ENCODE measurements at places on chromosomes 1 and 21.
A peak's percentile ranks its signal among the peaks of the same experiment; 100 is the strongest.

DNA sequence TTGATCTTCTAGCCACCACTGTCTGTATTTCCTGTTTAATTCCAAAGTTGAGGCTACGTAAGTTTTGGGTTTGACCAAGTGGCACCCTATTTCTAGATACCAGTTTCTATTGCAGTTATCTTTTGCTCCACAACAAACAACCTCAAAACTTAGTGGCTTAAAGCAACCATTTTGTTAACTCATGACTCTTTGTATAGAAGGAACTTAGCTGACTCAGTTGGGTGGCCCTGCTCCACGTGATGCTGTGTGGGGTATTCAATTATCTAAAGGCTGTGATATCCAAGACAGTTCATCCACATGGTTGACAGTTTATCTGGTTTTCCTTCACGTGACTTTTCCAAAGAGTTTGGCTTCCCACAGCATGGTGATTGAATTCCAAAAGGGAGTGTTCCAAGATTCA, 34.8 kb downstream of the PDC start:
- no peak for DNase-seq

- DNase-seq = peak; percentile 35
Observed at GRCh38 chr21:17780539-17780938, 38.6 kb downstream of the C21orf91 start.

- DNase-seq = no peak
Observed at GRCh38 chr1:52238887-52239707, 97.2 kb downstream of the ZFYVE9 start.

GRCh38 chr1:242787968-242788367, 263.5 kb upstream of the PLD5 start:
- no peak for DNase-seq

GRCh38 chr21:22795644-22796043, 1797.4 kb downstream of the NCAM2 start:
- no peak for DNase-seq

GRCh38 chr1:75640137-75640536, 29.2 kb upstream of the SLC44A5 start:
- DNase-seq = no peak

DNA sequence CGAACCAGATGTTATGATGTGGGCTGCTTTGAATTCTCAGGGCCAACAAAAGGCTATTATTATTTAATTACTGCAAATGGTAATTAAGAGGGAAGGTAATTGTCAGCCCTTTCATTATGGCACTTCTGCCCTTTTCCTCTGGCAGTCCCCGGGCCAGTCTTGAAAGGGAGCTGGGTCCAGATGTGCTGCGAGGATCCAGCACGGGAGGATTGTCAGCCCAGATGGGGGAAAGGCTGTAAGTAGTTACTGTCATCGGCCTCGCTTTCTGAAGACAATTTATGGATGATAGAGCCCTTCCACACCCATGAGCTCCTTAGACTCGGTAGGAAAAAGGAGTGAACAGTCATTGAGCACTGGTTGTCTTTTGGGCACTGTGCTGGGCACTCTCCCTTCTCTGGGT, 8.7 kb upstream of the ZNF362 start:
- no peak for DNase-seq

DNA sequence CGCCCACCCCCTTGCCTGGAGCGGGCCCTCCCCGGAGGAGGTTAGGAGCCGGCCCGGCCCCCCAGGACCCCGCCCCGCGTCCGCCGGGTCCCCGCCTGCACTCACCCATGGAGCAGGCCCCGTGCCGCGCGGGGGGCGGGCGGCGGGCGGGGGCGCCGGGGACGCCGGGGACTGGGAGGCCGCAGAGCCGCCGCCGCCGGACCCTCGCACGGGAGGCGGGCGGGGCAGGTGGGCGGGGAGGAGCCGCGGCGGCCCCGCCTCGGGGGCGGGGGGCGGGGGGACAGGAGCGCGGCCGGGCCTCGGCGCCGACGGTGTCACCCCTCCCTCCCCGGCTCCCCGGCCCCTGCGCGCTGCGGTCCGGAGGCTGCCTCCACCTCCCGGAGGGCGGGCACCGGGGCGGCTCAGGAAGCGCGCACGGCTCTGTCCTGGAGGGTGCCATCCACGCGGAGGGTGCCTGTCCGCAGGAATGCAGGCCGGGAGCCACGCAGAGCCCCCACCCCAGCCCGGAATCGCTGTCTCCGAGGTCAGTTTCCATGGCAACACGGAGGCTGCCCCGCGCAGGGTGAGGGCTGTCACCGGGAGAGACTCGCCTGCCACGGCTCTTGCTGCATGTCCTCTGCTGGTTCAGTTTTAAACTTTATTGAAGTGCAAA, 5.9 kb upstream of the PLEKHG5 start:
- DNase-seq = peak; percentile 41

- DNase-seq = no peak
Observed at GRCh38 chr1:186793582-186793927, 35.2 kb upstream of the PLA2G4A start.

DNA sequence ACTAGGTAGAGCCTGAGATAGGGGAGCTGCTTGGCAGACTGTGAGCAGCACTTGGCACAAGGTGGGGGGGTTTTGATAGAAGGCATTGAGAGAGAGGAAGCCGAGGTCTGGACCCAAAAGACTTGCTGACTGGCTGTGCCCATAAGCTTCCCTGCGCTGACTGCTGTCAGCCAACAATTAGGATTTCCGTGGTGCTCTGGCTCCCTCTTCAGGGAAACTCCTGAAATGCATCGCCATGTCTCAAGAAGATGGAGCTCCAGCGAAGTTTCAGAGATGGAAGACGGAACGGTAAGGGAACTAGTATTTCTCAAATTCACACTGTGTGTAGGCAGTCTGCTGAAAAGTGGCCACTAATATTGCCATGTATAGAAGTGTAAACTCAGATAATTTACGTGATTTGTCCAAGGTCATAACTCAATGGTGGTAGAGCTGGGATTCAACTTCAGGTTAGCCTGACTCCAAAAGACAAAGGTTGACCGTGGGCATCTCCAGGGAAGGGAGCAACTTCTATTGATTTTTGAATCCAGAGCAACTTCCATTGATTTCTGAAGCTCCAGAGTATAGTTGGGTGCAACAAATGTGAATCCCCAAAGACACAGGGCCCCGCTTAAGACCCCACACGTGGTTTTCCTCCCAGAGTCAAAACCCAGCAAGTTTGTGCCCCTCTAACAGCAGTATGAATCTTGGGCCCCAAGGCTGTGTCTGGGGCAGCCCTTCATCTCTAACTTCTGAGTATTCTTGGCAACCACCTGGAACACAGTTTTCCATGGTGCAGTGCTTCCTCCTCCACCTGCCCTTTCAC, 44.5 kb upstream of the CRNN start:
- peak; percentile 59 for DNase-seq

DNA sequence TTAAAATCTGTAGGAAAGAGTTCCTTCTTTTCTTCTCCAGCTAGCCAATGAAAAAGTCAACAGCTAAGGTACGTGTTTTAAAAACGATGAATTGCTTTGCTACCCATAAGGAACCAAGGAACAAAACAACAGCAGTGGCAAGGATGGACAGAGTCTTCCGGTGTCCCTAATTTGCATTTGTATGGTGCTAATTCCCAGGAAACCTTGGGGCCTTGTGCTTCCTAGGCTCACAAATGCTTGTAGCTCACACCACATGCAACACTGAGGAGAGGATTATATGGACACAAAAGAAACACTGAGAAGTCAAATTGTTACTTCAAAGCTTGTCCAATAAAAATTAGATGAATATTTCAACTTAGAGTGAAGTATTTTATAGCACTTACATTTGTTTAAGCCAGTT, 1.8 kb upstream of the PGBD5 start:
- no peak for DNase-seq

DNA sequence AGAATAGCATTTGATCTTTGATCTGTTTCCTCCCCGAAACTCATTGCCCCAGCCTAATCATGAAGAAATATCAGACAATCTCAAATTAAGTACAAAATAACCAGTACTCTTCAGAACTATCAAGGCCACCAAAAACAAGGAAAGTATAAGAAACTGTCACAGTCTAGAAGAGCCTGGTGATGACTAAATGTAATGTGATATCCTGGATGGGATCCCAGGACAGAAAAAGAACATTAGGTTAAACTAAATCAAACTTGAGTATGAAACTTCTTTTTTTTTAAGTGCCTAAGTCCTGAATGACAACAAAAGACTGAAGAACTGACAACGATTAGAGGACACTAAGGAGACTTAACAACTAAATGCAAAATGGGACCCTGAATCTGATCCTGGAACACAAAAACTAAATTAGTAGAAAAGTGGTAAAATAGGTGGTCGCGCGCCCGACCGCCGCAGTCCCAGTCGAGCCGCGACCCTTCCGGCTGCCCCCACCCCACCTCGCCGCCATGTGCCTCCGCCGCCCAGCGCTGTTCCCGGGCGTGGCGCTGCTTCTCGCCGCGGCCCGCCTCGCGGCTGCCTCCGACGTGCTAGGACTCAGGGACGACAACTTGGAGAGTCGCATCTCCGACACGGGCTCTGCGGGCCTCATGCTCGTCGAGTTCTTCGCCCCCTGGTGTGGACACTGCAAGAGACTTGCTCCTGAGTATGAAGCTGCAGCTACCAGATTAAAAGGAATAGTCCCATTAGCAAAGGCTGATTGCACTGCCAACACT, 5.5 kb upstream of the PRKAB2 start:
- DNase-seq = no peak

- DNase-seq = no peak
Observed at GRCh38 chr1:247578946-247579460, 9.2 kb upstream of the OR2G2 start.

GRCh38 chr1:245578771-245579170, 424.0 kb downstream of the KIF26B start:
- DNase-seq = no peak

DNA sequence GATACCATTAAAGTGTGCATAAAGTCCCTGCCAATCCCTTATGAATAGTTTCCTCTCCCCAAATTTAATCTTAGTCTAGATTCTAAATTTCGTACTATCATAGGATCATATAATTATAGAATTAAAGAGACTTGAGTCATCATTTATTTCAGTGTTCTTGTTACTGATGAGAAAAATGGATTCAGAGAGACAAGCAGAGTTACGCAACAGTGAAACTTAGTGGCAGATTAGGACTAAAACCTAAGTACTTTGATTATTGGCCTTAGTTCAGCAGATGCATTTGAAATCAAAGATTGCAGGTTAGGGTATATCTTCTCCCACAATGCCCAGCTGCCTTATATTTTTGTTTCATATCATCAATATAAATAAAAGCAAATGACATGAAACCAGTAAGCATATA, 843 bp upstream of the KRTAP19-7 start:
- DNase-seq = no peak

- DNase-seq = peak; percentile 60
Observed at GRCh38 chr1:2255420-2256369, 27.6 kb downstream of the SKI start.

GRCh38 chr1:56435434-56436262, 143.7 kb downstream of the PLPP3 start:
- no peak for DNase-seq

DNA sequence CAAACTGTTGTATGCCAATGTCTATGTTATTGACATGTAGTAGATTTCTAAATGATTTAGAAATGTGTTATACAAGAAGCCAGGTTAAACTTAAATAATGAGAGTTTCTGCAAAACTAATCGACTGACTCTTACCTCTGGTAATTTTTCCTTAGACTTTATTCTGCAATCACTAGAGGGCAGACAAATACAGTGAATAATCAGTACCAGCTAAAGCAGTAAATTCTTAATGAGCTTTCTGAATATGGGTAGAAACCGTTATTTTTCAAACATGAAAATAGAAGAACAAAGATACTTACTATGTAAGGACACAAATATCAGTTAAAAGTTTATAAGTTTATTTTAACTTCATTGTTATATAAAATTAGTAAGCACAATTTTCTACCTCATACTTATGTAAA, 97.9 kb upstream of the RGS1 start:
- no peak for DNase-seq

GRCh38 chr1:180888870-180889269, 23.8 kb upstream of the KIAA1614 start:
- no peak for DNase-seq

GRCh38 chr1:61670016-61670415, 54.9 kb downstream of the TM2D1 start:
- DNase-seq = no peak

DNA sequence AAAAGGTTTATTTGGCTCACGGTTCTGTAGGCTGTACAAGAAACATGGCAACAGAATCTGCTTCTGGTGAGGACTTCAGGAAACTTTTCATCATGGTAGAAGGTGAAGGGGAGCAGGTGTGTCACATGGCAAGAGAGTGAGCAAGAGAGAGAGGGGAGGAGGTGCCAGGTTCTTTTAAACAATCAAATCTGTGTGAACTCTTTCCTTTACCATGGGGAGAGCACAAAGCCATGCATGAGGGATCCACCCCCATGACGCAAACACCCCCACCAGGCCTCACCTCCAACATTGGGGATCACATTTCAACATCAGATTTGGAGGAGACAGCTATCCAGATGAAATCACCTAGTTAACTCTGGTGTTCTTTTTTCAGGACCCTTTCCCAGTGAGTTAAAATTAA, 103.6 kb downstream of the GALNT2 start:
- DNase-seq = no peak

- DNase-seq = no peak
Observed at GRCh38 chr1:12014141-12014991, 4.9 kb upstream of the MIIP start.

GRCh38 chr1:168220470-168220871, 5.3 kb upstream of the SFT2D2 start:
- DNase-seq = no peak

DNA sequence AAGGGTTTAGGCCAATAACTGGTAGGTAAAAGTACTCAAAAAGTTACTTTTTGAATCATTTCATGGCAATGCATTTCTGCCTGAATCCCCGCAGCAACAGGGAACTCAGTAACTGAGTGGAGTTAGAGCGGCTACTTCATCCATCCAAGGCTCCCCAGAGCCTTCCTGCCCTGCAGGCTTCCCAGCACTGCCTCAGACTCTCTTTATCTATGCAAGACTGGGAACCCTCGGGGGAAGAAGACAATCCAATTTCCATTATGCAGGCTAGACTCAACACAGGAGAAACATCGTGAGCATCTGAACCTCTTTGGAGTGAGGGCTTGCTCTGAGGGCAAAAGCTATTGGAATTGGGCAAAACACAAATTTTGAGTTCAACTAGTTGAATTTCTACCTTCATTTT, 23.1 kb downstream of the ZMYND12 start:
- DNase-seq = no peak

DNA sequence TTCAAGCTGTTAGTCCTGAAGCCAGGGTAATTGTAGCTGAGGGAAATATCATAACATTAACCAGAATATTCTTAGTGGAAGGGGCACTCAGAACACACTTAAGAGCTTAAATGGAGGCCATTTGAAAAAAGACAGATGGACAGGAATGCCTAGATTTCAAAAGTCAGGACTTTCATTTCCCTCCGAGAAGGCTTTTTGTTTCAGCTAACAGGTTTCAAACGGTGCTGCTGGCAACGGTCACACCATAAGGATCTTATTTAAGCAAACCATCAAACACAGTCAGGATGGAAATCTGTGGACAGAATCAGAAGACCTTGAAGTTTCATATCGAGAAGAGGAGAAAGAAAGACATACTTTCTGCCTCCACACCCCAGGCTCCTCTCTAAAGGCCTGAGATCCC, 70.1 kb downstream of the SLC66A1 start:
- no peak for DNase-seq

All from activated T-helper 1 cell treated with Interleukin-2 at 50 U/mL for 16 hours (primary cell).